ENCODE measurements at places on chromosomes 1 and 21. TPM values are rescaled to one million over a fixed set of nuclear protein-coding genes. Genes with fewer than 3 reads are reported as not detected.

GRCh38 chr1:85884372-85885035 is 176.3 kb upstream of the ZNHIT6 start:
- DNase-seq, result no peak

DNA sequence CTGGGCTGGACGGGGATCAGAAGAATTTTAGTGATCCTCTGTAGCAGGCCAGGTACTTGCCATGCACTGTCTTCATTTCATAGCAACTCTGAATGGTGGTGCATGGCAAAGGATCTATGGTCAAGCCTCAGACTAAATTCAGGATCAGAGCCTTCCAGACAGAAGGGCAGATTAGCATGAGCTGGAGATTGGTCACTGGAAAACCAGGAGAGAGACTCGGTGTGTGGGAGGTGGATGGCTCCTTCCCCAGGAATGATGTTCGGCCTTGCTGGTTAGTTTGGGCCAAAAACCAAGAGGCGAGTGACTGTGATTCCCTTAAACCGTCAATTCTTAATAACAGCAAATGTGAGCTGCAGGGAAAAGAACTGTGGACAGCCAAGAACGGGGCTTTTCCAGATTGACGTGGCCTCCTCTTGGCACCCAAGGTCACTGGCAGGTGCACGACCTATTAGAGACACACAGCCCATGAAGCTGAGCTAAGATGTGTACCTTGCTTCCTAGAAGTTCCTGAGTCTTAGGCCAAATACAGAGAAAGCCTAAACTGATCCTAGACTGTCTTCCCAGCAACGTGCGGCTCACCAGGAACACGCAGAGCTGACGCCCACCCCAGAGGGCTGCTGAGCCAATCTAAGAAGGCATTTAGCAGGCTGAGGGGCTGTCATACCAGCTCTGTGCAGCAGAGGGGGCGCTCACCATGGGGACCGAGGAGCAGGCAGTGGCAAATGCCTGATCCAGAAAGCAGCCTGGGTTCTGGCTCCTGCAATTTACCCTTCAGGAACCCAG is 18.5 kb downstream of the ALDH4A1 start:
- peak; percentile 95 for DNase-seq

GRCh38 chr1:50427086-50427817 is 4.0 kb upstream of the DMRTA2 start:
- DNase-seq, result no peak

DNA sequence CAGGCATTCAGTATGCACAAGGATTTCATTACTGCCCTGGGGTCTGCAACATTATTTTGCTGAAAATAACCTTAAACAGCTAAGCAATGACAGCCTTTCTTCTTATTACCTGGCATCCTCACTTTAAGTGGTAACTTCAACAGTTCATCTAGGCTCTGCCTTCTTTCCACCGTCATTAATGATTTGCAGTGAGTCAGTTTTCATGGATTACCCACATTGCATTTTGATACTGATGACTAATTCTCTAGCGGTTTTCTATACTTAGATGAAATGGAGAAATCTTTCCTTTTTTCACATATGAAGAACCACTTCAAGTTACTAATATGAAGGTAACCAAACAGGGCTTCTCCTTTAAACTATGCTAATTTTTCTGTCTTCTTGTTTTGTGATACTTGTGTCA is 226.9 kb upstream of the TMPRSS15 start:
- no peak for DNase-seq

- no peak for DNase-seq
Measured at GRCh38 chr1:113178106-113178505, 105.1 kb downstream of the LRIG2 start.

- no peak for DNase-seq
Measured at GRCh38 chr1:183593356-183593755, 3.1 kb upstream of the NCF2 start.

Gene CCDC181
- 0.83 TPM for total RNA-seq

Measured in esophagus muscularis mucosa (tissue), 4 donors.